ENCODE measurements at places on chromosomes 12 and 14.
A peak's percentile ranks its signal among the peaks of the same experiment; 100 is the strongest.

- DNase-seq: no peak
Observed at GRCh38 chr12:45203767-45204166, 12.1 kb upstream of the ANO6 start.

GRCh38 chr12:98544751-98545150 lies 29.4 kb downstream of the TMPO start:
- DNase-seq: peak; percentile 9

- no peak for DNase-seq
Observed at GRCh38 chr12:39805651-39806050, 186.0 kb upstream of the ABCD2 start.

DNA sequence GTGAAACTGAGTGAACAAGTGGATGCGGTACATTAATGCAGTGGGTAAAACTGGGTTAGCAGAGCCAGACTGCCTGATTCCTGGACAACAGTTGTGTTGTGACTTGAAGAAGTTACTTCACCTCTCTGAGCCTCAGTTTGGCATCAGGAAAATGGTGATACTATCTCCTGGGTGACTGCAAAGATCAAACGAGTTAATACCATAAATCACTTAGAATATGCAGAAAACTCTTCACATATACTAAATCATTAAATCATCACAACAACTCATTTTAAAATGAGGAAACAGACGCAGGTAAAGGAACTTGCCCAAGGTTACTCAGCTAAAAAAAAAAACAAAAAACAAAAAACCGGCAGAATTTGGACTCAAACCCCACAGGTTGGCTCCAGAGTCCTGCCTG lies 811 bp downstream of the MTERF2 start:
- DNase-seq: no peak

GRCh38 chr14:103085106-103086091 lies 1.4 kb downstream of the LBHD2 start:
- no peak for DNase-seq

DNA sequence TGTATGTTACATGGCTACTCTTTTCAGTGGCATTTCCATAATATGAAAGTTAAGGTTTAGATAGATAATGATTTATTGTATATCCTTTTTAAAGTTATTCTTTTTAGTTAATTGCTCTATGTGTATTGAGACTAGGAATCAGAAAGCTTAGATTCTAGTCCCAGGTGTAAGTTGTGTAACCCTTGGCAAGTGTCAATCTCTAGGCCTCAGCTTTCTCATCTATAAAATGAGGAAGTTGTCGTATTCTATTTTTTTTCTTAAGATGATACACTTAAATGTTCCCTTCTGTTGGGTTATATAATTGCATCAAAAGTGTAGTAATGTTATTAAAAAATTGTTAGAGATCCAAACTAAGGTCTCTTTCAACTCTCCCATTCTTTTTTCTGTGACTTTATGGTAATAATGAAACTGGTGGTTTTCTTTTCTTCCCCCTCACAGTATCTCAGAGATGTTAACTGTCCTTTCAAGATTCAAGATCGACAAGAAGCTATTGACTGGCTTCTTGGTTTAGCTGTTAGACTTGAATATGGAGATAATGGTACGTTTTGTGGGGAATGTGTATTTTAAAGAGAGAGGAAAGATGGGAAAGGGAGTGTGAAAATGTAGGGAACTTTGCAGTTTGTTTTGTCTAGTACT lies 4.1 kb downstream of the RTRAF start:
- no peak for DNase-seq

GRCh38 chr12:60872850-60873713 lies 1277.3 kb downstream of the SLC16A7 start:
- DNase-seq: no peak
